ENCODE measurements at places on chromosomes 2 and 18.

- no peak for DNase-seq
Measured at GRCh38 chr2:157304811-157305722, 20.6 kb downstream of the ERMN start.

DNA sequence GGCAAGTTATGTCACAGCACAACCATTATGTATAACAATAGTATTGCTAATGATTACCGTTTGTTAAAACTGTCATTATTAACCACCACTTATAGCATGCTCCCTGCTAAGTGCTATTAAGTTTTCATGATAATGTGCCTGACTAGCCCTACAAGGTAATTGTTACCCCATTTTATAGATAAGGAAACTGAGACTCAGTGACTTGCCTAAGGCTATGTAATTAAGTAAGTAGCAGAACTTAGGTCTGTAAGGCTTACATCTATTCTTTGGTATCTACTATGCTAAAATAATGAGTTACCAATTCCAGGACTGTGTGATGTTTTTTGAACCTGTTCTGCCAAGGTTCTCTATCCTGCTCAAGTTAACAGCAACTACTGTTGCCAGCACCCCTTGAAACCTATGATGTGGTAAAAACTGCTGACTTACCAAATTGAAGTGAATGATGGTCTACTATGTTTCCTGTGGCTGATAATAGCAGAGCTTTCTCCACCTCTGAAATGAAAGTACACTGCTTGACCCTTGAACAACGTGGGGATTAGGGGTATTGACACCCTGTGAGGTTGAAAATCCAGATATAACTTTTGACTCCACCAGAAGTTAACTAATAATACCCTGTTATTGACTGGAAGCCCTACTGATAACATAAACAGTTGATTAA, 18.2 kb downstream of the ACVR2A start:
- DNase-seq: no peak

DNA sequence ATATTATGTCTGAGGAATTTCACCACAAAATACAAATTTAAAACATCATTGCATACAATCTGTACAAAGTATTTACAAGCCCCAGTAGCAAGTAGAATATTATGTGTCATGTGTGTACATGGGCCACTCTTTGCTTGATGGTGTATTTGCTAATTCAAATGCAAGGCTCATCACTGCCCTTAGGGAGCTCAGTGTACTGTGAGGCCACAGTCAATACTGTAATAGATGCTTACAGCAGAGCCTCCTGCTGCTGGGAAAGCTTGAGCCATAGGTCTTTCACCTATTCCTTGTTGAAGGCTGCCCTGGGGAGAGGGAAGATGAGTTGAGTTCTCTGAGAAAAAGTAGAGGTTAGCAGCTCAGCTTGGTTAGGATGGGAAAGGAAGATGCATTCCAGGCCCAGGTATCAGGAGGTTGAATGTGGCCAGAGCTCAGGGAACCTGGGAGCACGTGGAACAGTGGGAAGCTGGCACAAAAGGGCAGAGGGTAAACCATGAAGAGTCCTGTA, 189.6 kb downstream of the LRP1B start:
- DNase-seq: no peak

- no peak for DNase-seq
Measured at GRCh38 chr2:85434696-85435095, 16.2 kb downstream of the SH2D6 start.

GRCh38 chr18:63141778-63142176, 177.8 kb downstream of the BCL2 start:
- DNase-seq: no peak

DNA sequence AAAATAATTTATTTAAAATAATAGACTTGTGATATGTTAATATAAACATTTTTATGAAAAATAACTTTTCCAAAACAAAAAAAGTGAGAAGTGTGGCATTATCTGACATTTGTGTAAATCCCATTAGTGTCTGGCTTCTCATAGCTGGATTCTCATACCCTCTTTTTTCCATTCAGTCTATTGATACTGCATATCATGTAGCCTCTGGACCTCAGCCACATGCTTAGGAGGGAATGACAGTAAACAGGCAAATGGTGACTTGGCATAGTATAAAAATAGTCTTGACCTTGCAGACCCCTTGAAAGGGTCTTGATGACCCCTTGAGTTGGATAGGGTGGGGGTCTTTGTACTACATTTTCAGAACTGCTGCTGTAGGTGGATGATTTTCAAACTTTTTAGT, 29.2 kb downstream of the GALNT1 start:
- DNase-seq: no peak

GRCh38 chr2:60957224-60957623, 60.3 kb upstream of the PEX13 start:
- no peak for DNase-seq

- no peak for DNase-seq
Measured at GRCh38 chr2:103324671-103325070, 562.8 kb downstream of the TMEM182 start.

DNA sequence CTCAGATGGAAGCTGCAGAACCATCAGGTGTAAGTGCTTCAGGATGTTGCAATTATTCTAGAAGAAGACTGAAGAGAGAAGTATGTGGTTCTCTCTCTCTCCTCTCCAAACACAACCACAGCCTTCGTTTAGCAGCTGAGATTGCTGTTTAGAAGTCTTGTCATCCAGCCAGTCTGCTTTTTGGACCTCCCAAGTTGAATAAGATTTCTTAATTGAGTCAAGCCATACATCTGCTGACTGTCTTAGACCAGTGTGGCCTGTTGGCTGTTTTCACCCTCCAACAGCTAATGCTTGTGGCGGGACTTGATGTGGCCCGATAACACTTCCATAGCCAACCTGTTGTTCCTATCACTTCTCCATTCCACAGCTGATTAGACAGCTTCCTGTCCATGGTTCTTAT, 91.3 kb upstream of the TMEM17 start:
- DNase-seq: no peak

GRCh38 chr2:178109813-178110212, 2.4 kb upstream of the RBM45 start:
- DNase-seq: peak; percentile 65

- DNase-seq: peak; percentile 27
Measured at GRCh38 chr2:238945433-238946150, 97.7 kb downstream of the TWIST2 start.

DNA sequence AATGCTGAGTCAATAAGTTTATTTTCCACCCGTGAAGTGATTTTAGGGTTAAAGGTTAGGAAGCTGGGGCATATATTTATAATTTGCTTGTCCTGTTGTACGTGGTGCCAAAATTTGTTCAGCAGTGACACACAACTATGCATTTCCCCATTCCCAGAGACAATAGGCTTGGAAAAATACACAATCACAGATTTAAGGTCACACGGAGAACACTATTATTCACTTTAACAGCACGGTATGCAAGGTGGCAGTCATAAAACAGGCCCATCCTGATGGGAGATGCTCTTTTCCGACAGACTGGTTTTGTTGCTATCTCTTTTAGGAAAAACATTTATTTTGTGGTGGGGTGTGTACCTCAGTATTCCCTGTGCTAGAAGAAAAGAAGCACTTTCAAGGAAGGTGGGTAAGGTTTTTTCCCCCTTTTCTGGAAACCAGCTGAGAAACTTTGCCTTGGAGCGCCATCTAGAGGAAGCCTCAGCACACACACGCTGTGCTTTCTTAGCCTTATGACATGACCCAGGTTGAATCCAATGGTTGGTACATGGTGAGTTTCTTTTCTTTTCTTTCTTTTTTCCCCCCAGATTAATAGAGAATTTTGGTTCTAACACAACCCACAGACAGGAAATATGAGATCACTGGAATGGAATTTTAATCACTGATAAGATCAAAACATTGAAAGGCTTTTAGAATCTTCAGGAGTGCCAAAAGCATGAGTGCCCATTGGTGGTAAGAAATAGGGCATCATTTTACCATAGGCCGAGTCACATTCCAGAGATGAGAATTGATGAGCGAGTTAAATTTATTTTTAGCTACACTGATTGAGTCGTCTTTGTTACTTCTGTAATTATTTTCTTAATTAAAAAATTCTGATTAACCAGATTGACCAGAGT, 332.1 kb downstream of the AGPS start:
- peak; percentile 67 for DNase-seq

DNA sequence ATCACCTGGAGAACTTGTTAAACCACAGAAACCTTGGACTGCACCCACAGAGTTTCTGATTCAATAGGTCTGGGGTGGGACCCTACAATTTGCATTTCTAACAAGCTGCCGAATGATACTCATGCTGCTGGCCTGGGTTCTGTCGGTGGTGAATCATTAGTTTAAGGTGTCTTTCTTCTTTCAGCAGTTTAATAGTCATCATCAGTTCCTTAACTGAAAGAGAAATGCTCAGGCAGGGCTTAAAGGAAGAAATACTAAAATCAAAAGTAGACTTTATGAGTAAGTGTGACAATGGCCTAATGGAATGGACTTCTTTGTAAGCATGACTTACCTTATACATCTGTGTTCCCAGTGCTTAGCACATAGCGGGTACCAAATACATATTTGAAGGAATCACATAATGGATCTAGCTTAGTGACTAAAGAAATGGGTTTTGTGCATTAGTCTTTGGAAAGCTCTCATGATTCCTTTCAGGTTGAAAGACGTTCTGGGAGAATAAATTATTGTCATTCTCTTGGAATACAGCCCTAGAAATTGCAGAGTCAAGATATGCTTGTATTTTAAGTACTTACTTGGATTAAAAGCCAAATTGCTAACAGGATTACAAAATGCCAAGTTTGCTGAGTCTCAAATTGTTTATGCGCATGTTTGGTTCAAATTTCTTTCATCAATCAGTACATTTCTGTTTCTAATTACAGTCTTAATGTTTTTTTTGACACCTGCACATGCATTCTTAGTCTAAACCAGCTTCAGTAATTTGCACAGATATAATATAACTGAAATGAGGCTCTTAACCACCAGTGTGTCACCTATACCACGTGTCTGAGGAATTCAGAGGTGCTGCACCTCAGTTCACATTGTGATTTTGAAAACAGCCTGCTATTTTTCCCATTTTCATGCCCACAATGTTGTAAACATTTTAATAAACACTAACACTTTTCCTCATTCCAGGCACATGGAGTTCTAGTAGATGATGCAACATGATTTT, 220.3 kb upstream of the NRP2 start:
- no peak for DNase-seq

DNA sequence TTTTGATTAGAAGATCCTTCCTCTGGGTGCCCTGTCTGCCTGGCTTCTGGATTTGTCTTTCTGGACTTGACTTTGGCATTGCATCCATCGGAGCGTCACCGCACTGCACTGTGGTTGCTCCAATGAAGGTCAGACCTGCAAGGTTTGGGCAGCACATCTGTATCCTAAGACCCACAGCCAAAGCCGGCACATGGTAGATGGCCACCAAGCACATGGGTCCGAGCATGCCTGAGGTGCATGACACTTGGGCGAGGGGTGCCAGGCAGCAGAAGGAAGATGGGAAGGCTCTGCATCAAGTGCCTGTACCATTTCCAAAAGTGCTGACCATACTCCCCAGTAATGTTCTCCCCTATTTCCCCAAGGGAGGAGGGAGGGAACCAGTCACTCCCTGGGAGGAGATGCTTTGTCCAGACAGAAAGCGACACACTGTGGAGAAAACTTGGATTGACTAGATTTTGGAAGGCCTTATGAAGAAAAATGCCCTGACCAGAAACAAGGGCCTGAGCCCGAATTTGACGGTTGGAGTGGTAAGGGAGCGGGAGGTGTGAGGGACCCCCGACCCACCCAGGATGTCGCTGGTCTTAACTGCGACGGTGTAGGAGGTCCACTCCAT, 149.9 kb downstream of the LOXHD1 start:
- DNase-seq: no peak

- no peak for DNase-seq
Measured at GRCh38 chr2:8134985-8135682, 546.7 kb upstream of the ID2 start.

GRCh38 chr2:218404351-218405085, 4.8 kb downstream of the CTDSP1 start:
- DNase-seq: no peak

- DNase-seq: peak; percentile 97
Measured at GRCh38 chr2:54859997-54860701, 136.7 kb downstream of the EML6 start.

DNA sequence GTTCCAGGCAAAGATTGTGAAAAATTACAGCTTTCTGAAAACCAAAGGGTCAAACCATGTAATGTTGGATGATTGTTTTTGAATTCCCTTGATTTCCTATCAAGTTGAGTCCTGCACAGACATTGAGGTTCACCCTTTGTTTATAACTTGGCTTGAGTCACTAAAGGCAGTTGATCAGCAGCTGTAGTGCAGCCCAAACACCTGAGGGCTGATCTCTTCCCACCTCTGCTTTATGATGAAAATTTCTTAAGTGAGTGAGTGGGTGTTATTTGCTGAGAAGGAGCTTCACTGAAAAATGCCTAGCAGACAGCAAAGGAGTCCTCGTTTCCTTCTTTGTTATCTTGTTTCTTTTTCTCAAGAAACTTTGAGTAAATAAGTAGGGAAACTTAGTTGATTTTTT, 31.9 kb upstream of the BMPR2 start:
- DNase-seq: no peak

GRCh38 chr2:239215136-239215925, 185.5 kb downstream of the HDAC4 start:
- DNase-seq: no peak

DNA sequence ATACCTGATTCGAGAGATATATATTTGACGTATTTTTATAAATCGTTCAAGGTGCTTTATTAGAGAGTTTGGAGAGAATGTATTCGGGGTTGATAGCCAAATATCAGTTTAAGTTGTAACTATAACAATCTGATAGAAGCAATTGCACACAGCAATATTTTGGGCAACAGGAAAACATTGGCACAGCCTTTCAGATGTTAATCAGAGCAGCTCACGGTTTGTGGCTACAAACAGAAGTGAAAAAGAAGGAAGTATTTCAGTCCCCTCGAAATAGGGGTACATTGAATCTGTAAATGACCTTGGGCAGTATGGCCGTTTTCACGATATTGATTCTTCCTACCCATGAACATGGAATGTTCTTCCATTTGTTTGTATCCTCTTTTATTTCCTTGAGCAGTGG, 20.6 kb downstream of the SERPINB10 start:
- DNase-seq: no peak

- DNase-seq: no peak
Measured at GRCh38 chr2:239800785-239801386, 224.3 kb downstream of the NDUFA10 start.

- DNase-seq: peak; percentile 25
Measured at GRCh38 chr18:51196118-51196810, 1.2 kb downstream of the MEX3C start.

GRCh38 chr2:240060977-240061591, 7.8 kb upstream of the OR6B3 start:
- DNase-seq: peak; percentile 61

Measured in ACHN (cell line).